Osteoblast (primary cell): ENCODE measurements at places on chromosomes 11 and 22. TPM values are rescaled to one million over a fixed set of nuclear protein-coding genes. Genes with fewer than 3 reads are reported as not detected.

DNA sequence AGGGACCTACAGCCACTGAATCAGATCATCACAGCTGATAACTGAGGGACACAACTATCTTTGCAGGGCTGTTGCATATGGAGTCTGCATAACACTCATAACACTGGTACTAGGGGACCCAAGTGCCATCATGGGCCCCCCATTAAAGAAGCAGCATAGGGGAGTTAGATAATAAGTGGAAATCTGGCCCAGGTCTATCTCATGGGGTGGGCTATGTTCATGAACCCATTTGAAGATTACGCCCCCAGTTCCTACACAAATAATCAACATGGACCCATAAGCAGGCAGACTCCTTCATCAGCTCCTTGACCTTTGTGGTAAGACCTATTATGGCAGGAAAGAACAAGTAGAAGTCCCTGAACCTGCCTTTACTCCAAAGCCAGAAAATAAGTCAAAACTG lies 48.8 kb downstream of the ASCL2 start:
- no peak for DNase-seq
- H3K4me3 ChIP-seq, result no peak overlapping the region
- no peak overlapping the region for H3K27ac ChIP-seq
- peaks cover 37% of the 10 kb centered on the region for H3K27me3 ChIP-seq
- no peaks in the 10 kb centered on the region for H3K36me3 ChIP-seq

DNA sequence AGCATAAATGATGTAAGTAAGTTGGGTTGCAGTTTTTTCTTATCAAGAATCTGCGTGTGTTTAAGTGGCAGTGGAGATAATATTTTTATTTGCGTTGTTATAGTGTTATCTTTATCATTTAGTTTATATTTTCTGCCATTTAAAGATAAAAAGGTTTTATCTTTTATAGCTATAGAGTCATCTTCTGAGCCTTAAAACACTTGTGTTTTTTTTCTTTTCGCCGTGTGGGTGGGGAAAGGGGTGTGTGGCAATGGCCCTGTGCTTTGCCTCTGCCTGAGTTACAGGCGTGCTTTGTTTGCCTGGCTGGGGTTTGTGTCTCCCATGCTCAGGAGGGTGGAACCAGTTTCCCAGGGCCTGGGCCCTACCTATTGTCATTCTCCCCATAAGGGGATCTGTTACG lies 16.2 kb downstream of the ARHGEF12 start:
- no peaks in the 10 kb centered on the region for H3K27me3 ChIP-seq
- no peaks in the 10 kb centered on the region for H3K36me3 ChIP-seq
- DNase-seq, result no peak
- peaks cover 10% of the 10 kb centered on the region for H3K4me1 ChIP-seq
- no peak overlapping the region for H3K27ac ChIP-seq
- no peak overlapping the region for H3K4me3 ChIP-seq

GRCh38 chr11:70070706-70071105 lies 7.4 kb upstream of the ANO1 start:
- H3K4me3 ChIP-seq, result no peak overlapping the region
- H3K27ac ChIP-seq, result no peak overlapping the region
- H3K27me3 ChIP-seq, result peaks cover 34% of the 10 kb centered on the region
- H3K4me1 ChIP-seq, result no peaks in the 10 kb centered on the region

DNA sequence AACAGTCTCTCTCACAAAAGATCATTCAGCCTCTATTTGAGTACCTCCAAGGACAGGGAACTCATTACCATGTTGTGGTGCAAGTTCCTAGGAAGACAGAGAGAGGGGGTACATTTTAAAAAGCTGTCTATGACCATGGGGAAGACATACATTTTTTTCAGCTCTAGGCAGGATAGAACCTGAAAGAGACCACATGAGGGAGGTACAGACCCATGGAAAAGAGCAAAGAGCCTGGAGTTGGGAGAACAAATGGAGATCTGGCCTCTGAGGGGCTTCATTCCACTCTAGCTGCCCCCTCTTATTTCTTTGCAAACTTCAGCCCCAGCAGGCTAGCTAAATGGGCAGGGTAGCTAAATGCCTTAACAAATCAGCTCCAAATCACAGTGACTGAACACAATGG lies 36.3 kb downstream of the KCNC1 start:
- no peaks in the 10 kb centered on the region for H3K36me3 ChIP-seq
- no peaks in the 10 kb centered on the region for H3K4me1 ChIP-seq
- peaks cover 2% of the 10 kb centered on the region for H3K27me3 ChIP-seq
- H3K4me3 ChIP-seq, result no peak overlapping the region
- DNase-seq, result peak; percentile 83

DNA sequence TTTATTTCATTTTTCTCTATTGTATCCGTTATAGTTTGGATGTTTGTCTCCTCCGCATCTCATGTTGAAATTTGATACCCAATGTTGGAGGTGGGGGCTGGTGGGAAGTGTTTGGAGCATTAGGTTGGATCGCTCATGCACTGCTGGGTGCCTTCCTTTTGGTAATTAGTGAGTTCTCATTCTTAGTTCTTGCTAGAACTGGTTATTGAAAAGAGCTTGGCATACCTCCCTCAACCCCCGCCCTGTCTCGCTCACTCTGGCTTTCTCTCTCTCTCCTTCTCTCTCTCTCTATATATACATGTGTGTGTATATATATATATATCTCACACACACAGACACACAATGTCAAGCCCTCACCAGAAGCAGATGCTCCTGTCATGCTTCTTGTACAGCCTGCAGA lies 978.7 kb downstream of the DLG2 start:
- H3K27me3 ChIP-seq, result no peaks in the 10 kb centered on the region
- no peaks in the 10 kb centered on the region for H3K4me1 ChIP-seq
- H3K36me3 ChIP-seq, result no peaks in the 10 kb centered on the region
- DNase-seq, result no peak

GRCh38 chr11:10935015-10935559 lies 77.2 kb upstream of the ZBED5 start:
- no peaks in the 10 kb centered on the region for H3K36me3 ChIP-seq
- no peak overlapping the region for H3K27ac ChIP-seq
- H3K4me1 ChIP-seq, result peaks cover 10% of the 10 kb centered on the region
- no peaks in the 10 kb centered on the region for H3K27me3 ChIP-seq

GRCh38 chr11:46119352-46120216 lies 1.7 kb downstream of the PHF21A start:
- no peaks in the 10 kb centered on the region for H3K27me3 ChIP-seq
- peaks cover 20% of the 10 kb centered on the region for H3K4me1 ChIP-seq
- peak overlapping the region; percentile 81 for H3K27ac ChIP-seq

- DNase-seq, result no peak
- H3K27me3 ChIP-seq, result no peaks in the 10 kb centered on the region
- H3K27ac ChIP-seq, result no peak overlapping the region
- no peak overlapping the region for H3K4me3 ChIP-seq
- H3K4me1 ChIP-seq, result no peaks in the 10 kb centered on the region
Observed at GRCh38 chr11:106001304-106002012, 20.6 kb downstream of the MSANTD4 start.

GRCh38 chr22:29343313-29343805 lies 27.9 kb upstream of the RASL10A start:
- H3K27me3 ChIP-seq, result no peaks in the 10 kb centered on the region
- peak overlapping the region; percentile 21 for H3K27ac ChIP-seq
- H3K4me3 ChIP-seq, result no peak overlapping the region
- peak; percentile 81 for DNase-seq
- H3K4me1 ChIP-seq, result peaks cover 3% of the 10 kb centered on the region

DNA sequence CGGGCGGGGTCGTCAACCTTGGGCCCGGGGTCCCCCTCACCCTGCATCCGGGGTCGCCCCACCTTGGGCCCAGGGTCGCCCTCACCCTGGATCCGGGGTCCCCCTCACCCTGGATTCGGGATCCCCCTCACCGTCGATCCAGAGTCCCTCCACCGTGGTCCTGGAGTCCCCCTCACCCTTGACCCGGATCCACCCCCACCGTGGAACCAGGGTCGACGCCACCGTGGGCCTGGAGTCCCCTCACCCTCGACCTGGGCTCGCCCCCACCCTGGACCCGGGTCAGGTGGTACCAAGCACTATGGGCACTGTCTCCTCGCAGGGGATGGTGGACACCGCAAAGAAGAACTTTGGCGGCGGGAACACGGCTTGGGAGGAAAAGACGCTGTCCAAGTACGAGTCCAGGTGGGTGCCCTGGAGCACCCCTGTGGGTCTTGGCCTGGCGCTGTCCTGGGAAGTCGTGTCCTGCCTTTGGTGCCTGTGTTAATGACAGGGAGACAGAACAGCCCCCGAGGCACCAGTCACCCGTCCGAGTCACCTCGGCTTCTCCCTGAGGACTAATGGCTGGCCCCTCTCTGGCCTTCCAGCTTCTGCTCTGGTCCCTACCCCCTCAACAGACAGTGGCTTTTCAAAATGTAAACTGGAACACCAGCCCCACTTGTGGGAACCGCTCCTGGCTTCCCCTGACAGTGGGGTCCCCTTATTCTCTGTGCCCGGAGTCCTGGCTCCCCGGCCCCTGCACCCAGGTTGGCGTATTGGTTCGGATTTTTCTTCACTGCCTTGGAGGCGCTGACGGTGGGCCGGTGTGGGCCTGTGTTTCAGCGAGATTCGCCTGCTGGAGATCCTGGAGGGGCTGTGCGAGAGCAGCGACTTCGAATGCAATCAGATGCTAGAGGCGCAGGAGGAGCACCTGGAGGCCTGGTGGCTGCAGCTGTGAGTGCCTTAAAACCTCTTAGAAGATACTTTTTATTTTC lies 762 bp downstream of the CRELD2 start:
- H3K4me1 ChIP-seq, result peaks cover 7% of the 10 kb centered on the region
- H3K27ac ChIP-seq, result peak overlapping the region; percentile 45
- peaks cover 20% of the 10 kb centered on the region for H3K36me3 ChIP-seq
- no peaks in the 10 kb centered on the region for H3K27me3 ChIP-seq
- peak; percentile 91 for DNase-seq

DNA sequence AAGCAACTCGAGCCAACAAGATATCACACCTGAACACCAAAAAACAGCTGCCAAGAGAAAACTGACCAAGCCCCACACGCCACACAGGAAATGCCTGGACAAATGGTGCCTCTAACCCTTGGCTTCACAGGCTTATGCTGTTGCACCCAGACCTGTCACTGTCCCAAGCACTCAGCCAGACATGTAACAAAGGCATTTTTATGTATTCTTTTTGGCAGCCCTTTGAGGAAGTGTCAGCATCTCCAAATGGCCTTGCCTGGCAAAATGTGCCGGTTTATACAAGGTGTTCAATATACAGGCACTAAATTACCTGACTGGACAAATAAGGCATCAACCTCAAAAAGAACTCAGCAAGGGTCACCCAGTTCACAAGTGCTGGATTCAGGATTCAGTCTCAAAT lies 6.1 kb downstream of the HDHD5 start:
- H3K27ac ChIP-seq, result no peak overlapping the region
- no peaks in the 10 kb centered on the region for H3K27me3 ChIP-seq
- no peak overlapping the region for H3K4me3 ChIP-seq
- peak; percentile 59 for DNase-seq

DNA sequence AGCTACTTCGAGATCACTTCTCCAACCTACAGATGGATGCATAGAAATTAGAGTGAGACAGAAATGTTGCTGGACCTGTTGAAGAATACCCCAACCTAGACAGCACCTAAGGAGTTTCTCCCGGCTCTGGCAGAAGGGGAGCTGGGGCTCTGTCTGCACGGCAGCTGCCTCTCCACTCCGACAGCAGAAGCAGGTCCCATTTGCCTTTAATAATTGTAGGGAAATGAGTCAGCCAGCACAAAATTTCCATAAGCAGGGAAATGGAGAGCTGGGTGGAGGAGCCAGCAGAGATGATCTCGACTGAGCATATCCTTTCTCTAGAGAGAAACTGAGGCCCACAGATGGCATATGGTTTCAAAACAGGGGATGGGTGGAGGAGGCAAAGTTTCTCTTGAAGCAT lies 80.1 kb downstream of the EFCAB6 start:
- no peak overlapping the region for H3K27ac ChIP-seq
- no peaks in the 10 kb centered on the region for H3K36me3 ChIP-seq
- no peak for DNase-seq
- no peaks in the 10 kb centered on the region for H3K4me1 ChIP-seq
- H3K4me3 ChIP-seq, result no peak overlapping the region
- no peaks in the 10 kb centered on the region for H3K27me3 ChIP-seq

DNA sequence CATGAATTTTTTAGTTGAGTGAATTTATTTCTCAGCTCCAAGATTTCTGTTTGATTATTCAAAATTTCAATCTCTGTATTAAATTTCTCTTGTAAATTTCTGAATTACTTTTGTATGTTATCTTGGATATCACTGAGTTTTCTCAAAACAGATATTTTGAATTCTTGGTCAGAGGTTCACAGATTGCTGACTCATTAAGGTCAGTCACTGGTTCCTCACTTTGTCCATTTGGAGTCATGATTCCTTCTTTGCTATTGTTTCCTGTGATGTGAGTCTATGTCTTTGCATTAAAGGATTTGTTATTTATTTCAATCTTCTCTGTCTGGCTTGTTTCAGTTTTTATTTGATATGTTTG lies 10.2 kb upstream of the IL17RA start:
- no peak overlapping the region for H3K27ac ChIP-seq
- no peak overlapping the region for H3K4me3 ChIP-seq
- H3K36me3 ChIP-seq, result no peaks in the 10 kb centered on the region
- peak; percentile 18 for DNase-seq

DNA sequence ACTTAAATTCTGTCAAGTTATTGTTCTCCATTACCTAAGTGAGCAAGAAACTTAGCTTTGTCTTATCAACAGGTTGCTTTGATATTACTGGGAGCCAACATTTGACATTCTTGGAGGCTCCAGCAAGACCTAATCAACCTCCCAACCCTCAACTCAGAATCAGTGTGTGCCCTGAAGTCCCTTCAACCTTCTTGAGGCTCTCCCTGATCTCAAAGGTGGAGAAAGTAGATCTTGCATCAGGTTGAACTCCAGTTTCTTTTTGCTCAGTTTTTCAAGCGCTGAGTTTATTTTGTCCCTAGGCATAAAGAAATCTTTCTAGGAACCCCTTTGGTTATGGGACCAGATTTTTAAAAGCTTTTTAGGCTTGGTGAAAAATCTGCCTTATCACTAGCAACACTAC lies 1.4 kb downstream of the FAM111A start:
- H3K4me3 ChIP-seq, result peak overlapping the region; percentile 98
- H3K27me3 ChIP-seq, result no peaks in the 10 kb centered on the region
- peak; percentile 62 for DNase-seq
- peak overlapping the region; percentile 85 for H3K27ac ChIP-seq

- peaks cover 13% of the 10 kb centered on the region for H3K4me1 ChIP-seq
- H3K4me3 ChIP-seq, result peak overlapping the region; percentile 99
- no peak for DNase-seq
- no peaks in the 10 kb centered on the region for H3K27me3 ChIP-seq
- H3K36me3 ChIP-seq, result peaks cover 26% of the 10 kb centered on the region
Observed at GRCh38 chr11:67606093-67606491, 644 bp upstream of the NDUFV1 start.

Gene DCHS1
- total RNA-seq, result 0.59 and 1.1 TPM in 2 replicates

Gene NCF4
- total RNA-seq, result under 0.01 and 0.36 TPM in 2 replicates

Gene RAB36
- 7.6 and 8.5 TPM in 2 replicates for total RNA-seq

Gene FOLR3
- 0.88 and 1.1 TPM in 2 replicates for total RNA-seq

Gene PKNOX2
- total RNA-seq, result under 0.01 and 1.2 TPM in 2 replicates

Gene ESAM
- under 0.01 and 0.29 TPM in 2 replicates for total RNA-seq

Gene GGTLC2
- not detected in 2 replicates for total RNA-seq

Gene CCDC89
- 2.9 and 4.1 TPM in 2 replicates for total RNA-seq

Gene DDI1
- total RNA-seq, result under 0.01 TPM in 1 of 2 replicates, not detected in the other

Gene TCN2
- total RNA-seq, result 13.6 and 18.8 TPM in 2 replicates

Gene RRM1
- 63.6 and 65.1 TPM in 2 replicates for total RNA-seq
